ENCODE measurements at places on chromosomes 1 and 21.

- DNase-seq = no peak
Observed at GRCh38 chr1:219298571-219299148, 125.0 kb downstream of the LYPLAL1 start.

DNA sequence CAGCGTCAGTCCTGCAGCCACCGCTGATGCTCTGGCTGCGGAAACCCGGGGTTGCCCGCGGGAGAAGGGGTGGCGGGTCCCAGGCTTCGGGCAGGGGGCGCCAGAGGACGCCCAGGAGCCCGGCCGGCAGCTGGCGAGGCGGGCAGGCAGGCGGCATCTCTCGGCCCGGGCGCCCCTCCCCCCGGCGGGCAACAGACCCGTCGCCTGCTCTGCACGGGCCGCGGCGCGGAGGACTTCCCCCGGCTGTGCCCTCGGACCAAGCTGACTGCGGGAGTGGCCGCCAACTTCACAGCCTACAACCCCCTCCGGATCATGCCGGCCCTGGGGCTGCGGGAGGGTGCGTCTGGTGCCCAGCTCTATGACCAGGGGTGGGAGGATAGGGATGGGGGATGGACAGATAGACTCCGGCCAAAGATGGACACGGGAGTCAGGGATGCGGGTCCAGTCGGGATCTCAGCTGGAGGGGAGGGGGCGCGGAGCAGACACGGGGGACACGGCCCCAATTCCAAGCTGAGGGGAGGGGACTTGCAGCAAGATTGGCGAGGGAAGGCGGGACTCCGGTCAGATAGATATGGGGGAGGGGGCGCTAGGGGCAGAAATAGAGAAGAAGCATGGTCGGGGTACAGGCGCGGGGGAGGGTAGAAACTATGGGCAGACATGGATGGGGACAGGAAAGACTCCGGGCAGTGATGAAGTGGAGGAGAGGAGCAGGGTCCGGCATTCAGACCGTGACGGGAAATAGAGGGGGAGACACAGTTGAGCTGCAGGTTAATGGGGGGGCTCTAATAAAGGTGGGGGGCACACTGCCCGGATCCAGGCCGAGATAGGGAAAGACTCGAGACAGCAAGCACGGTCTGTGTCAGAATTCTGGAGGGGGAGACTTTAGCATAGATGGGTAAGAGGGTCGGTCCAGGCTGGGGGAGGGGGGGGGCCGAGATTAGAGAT is 1.1 kb downstream of the ADGRB2 start:
- DNase-seq = peak; percentile 69

DNA sequence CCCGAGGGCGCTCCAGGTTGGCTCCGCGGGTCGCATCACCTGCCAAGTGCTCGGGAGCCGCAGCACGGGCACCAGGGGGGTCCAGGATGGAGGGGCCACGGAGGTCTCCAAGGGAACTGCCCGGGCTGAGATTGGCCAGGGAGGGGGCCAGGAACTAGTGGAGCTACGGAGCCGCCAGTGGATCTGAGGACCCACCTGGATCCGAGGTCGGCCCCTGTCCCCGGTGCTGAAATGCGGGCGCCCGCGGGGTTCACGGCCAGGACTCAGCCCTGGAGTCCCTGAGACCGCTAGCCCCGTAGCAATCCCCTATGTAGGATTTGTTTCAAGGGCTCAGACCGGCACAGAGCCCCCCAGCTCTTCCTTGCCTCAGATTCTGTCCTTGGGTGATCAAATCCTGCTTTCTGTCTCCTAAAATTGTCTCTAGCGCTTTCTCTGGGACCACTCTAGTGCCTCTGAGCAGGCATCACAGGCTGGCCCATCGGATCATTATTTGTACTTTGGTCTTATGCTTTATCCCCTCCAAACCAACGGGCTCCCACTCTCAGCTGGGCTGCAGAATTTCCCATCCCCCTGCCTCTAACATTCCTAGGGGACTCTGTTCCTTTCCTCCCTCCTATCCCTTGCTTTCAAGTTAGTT is 27.3 kb downstream of the KIAA2013 start:
- no peak for DNase-seq

DNA sequence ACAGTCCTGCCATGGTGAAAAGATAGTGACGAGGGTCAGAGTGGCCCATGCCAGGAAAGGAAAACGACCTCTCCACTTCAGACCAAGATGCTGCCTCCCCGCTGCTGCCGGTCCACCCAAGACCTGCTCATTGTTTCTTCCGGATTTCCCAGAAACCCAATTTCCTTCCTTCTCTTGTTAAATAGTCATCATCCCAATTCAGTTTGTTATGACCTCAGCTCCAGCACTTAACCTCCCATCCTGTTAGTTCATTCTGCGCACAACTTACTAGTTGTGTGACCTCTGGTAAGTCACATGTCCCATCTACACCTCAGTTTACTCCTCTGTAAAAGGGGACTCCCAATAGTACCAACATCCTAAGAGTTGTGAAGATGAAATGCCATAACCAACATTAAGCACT is 29.9 kb upstream of the PPP1R15B start:
- DNase-seq = no peak

- DNase-seq = peak; percentile 14
Observed at GRCh38 chr1:20486457-20487235, 636 bp upstream of the CAMK2N1 start.

DNA sequence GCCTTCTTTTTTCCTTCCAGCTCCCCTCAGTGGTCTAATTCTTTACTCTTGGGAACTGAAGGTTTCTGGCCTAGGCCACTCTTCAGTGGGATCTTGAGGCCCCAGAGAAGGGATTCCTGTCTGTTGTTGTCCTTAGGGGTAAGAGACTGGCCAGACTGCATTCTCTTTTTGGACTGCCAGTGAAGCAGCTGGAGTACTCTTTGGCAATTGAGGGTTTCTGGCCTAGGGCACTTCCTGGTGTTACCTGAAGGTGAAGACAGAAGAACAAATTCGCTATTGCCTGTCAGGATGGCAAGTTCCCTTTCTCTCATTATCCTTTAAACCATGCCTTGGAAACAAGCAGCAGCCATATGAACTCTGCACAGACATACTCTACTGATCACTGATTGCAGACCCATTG is 286.6 kb upstream of the ZP4 start:
- no peak for DNase-seq

GRCh38 chr1:204194080-204194479 is 2.2 kb downstream of the KISS1 start:
- no peak for DNase-seq

- DNase-seq = peak; percentile 82
Observed at GRCh38 chr1:15430787-15431570, 7.3 kb upstream of the CTRC start.

- no peak for DNase-seq
Observed at GRCh38 chr1:215767761-215768160, 200.7 kb downstream of the KCTD3 start.

GRCh38 chr1:1432951-1433803 is 2.3 kb upstream of the VWA1 start:
- no peak for DNase-seq

DNA sequence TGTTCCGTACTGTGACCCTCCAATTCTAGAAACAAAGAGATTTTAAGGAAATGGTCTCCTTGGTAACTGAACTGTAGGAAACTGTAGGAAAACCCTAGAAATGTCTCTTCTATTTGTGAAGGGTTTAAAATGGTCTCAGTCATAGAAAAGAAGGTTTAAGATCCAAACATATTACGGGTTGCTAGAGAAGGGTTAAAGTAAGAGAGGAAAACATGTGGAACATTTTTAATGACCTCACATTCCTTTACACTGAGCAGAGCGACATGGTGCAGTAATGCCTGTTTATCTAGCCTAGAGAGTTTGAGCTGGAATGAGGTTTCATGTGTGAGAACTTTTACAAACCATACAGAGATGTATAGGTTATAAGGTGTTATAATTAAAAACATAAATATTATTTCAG is 36.9 kb upstream of the C1orf105 start:
- no peak for DNase-seq

DNA sequence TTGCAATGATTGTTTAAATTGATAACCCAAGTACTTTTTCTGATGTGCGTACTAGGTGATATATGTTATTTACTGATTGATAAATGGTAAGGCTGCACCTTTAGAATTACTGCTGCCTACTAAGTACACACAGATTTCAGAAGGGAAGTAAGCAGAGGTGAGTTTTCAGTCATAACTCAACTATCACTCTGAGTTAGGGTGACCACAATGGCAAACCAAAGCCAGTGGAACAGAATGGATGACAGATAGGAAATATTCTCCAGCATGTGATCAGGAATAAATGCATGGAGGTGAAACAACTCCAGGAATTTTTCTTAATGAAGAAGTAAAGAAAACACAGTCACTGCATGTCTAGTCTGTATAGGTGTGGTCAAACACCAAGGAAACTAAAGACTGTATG is 7.5 kb upstream of the KCNJ15 start:
- DNase-seq = no peak

- DNase-seq = no peak
Observed at GRCh38 chr1:19354531-19354981, 42.4 kb downstream of the SLC66A1 start.

GRCh38 chr1:20095564-20096434 is 23.5 kb downstream of the PLA2G2D start:
- DNase-seq = no peak

DNA sequence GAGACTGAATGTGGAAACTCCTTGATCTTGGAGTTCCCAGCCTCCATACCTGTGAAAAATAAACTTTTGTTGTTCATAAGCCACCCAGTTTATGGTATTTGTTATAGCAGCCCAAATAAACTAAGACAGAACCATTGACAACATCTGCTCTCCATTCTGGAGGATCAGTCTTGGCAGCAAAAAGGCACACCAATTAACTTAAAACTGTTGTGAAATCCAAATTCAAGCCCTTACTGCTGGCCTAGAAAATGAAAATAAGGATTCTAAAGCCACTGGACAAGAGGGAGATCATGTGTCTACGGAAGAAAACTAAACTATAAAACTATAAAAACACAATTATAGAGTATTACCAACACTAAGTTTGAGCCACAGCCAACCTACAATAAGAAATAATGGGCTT is 172.1 kb upstream of the RNPC3 start:
- no peak for DNase-seq

DNA sequence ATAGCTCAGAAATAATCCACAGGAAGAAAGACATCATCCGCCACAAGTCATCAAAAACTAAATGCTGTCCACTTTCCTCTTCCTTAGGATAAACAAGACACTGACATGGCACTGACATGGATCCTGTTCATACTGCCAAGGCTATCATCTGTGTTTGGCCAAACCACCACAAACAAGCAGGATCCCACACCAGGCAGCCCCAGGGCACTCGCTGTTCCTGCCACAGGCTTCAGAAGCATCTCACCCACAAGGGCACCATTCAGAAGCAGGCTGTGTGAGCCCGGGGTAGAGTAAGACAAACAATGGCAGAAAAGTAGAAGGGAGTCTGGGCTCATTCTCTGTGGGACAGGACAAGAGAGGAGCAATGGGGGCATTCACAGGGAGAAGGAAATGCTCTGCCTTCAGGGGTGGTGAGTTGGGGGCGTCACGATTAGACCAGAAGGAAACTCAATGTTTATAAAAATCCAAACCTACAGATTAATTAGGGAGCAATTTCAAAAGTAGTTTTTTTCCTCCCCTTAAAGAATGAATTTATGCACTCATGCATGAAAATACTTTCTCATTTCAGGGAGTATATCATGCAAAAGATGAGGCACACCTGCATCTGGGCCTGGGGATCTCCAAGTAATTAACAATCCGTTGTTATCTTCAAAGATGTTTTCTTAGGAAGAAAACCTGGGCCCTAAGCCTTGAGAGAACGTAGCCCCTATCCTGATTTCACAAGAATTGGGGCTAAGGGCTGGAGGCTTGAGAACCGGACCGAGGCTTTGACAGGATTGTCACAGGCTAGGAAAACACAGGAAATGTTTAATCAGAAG is 43.3 kb upstream of the ATP1A1 start:
- no peak for DNase-seq

DNA sequence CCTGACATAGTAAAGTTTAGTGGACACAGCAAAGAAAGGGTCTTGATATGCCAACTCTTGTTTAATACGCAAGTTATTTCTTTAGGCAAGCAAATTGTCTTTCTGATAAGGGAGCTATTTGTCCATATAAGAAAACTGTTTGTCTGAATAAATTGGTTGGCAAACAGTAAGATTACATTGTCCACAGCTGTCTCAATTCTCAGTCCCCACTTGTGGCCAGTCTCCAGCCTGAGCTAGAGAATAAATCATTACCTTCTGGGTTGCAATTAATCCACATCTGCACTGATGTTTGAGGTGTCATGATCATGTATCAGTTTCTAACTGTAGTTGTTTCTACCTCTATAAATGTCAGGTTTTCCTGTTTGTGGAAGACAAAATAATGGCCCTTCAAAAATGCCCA is 60.0 kb upstream of the TNR start:
- DNase-seq = no peak

DNA sequence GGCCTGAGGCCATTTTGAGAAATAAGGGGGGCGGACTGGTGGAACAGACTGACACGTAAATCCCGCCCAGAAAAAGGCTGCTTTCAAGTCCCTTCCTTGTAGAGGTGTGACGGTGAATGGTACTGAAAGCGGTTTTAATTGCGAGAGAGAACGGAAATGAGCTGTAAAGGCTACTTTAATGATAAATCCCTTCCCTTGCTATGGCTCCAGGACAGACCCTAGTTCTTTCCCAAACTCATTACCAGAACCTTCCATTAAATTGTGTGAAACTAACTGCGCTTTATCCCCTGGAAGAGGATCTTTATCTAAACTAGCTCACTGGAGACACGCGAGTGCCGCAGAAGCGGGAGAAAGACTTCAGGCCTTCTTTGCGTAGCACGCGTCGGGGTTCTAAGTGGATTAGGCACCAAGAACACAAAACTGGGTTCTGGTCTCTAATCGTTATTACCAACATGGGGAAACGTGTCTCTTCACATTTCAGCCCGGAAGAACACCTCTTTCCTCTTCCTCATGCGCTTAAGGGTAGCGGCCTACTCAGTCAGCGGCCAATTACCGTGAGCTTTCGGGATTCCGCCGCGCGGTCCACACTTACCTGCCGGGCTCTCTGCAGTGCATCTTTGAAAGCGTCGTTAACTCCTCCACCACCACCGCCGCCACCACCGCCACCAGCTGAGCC is 441 bp downstream of the FUBP1 start:
- peak; percentile 78 for DNase-seq

- DNase-seq = no peak
Observed at GRCh38 chr1:22229379-22229778, 86.5 kb upstream of the WNT4 start.

GRCh38 chr1:12572522-12572921 is 45.5 kb downstream of the DHRS3 start:
- no peak for DNase-seq

DNA sequence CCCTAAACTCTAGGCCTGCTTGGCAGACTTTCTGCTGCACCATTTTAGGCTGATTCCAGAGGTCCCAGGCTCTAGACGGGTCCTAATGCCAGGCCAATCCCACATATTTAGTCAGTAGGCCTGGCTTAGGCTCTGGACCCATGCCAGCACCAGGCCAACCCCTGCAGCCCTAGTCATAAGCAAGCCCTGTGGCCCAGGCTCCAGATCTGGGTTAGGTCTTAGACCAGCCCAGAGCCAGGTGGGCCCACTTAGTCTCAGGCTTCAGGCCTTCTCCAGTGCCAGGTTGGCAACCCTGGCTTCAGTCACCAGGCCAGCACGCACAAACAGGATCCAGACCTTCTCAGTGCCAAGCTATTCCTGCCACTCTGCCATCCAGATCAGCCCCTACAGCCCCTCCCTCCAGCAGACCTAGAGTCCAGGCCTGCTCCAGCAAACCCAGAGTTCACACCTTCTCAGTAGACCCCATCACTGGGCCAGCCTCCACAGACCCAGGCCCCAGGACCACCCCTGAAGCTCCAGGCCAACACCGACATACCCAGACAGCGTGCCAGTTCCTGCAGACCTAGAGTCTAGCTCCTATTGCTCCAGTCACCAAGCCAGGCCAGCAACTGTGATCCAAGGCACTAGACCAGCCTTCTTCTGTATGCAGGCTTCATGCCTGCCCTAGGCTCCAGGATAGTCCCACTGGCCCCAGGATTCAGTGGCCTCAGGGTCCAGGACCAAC is 467.6 kb downstream of the RWDD3 start:
- no peak for DNase-seq
